Activated CD4-positive, alpha-beta memory T cell treated with anti-CD3 and anti-CD28 coated beads for 36 hours (primary cell): ENCODE measurements at places on chromosomes 2 and 18. TPM values are rescaled to one million over a fixed set of nuclear protein-coding genes. Genes with fewer than 3 reads are reported as not detected.
A peak's percentile ranks its signal among the peaks of the same experiment; 100 is the strongest.

TSPYL6 gene
- not detected for total RNA-seq

ABHD1 gene
- total RNA-seq = 0.29 TPM

TEKT4 gene
- not detected for total RNA-seq

DNA sequence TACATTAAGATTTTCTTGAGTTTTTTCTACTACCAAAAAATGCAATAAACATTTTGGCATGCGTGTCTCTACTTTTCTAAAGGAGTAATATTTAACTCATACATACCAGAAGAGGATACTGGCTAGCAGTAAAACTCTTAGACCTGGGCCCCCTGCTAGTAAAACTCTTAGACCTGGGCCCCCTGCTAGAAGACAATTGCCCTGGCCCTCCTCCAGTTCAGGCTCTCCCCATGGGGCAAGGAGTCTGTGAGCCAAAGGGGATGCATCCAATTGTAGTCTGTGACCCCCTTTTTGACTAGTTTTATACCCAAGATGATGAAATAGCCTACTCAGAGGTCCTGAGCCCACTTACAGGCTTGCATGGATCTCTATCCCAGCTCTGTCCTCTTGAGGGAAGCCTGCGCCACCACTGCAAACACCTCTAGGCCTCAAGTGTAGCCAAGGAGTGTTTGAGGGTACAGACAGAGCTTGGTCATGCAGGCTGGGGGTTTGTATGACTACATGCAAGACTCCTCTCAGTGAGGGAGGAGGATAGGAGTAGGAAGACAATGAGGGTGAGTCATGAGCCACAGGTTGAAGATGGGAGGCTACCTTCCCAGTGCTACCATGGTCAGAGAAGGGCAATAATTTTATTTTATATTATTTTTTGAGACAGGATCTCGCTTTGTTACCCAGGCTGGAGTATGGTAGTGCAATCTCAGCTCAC, 45.2 kb upstream of the PGAP1 start:
- no peak overlapping the region for H3K4me3 ChIP-seq
- H3K4me1 ChIP-seq = peaks cover 13% of the 10 kb centered on the region
- DNase-seq = peak; percentile 51

DNA sequence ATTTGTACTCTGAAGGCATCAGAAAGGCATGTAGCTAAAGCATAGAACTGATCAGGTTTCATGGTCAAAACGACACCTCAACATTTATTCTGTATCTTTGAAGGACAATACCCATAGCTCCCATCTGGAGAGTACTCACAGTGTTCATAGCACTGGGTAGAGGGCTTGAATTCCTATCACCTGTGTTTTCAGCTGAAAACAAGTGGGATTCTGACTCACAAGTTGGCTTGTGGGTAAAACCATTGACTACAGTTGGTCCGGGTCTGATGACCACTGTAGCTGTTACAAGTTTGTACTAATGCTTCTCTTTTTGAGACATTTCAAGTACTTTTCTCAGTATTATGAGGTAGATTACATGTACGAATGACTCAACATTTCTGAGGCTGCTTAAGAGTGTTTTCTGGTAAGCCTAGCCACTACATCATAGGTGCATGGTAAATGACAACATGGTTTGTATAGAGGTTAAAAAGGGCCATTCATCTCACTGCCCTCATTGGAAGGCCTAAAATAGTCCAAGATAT, 68.6 kb upstream of the PELI1 start:
- peak overlapping the region; percentile 97 for H3K27ac ChIP-seq
- no peak overlapping the region for H3K4me3 ChIP-seq
- no peaks in the 10 kb centered on the region for H3K36me3 ChIP-seq
- H3K4me1 ChIP-seq = peaks cover 68% of the 10 kb centered on the region
- peak; percentile 80 for DNase-seq

DNA sequence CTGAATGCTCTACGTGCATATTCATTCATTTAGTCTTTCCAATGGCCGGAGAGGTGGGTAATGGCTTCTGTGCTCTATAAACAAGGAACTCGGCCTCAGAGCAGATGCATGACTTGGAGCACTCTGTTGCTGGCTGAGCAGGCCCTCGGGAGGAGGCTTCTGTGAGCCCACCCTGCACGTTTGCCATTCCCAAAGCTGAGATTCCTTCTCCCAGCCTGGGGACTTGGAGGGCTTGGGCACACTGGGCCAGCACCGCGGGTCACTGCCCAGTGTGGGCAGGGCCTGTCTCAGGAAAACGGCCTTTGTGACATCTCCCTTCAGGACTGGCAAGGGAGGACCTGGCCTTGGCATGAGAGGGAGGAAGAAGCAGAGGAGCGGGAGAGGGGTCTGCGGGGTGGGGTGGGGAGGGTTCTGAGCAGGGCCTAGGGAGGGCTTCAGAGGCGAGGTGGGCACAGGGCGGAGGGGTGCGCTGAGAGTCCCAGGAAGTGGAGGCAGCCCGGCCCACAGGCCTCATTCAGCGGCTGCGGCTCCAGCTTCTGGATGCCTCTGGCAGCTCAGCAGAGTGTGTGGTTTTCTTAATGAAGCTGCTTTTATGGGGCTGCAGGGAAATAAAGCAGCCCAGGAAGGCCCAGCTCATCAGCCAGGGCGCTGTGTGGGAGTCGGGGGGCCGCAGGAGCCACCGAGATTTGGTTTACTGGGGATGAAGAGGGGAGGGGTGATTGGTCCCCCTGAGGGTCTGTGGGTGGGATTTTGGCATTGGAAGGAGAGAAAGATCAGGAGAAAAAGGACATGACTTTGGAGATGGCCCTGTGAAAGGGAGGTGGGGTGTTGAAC, 51.7 kb upstream of the OTOF start:
- DNase-seq = no peak
- no peaks in the 10 kb centered on the region for H3K27me3 ChIP-seq
- no peak overlapping the region for H3K4me3 ChIP-seq
